ENCODE measurements at places on chromosomes 1 and 21.

GRCh38 chr1:206982216-206982615 lies 12.0 kb upstream of the FCAMR start:
- DNase-seq, result peak; percentile 22

DNA sequence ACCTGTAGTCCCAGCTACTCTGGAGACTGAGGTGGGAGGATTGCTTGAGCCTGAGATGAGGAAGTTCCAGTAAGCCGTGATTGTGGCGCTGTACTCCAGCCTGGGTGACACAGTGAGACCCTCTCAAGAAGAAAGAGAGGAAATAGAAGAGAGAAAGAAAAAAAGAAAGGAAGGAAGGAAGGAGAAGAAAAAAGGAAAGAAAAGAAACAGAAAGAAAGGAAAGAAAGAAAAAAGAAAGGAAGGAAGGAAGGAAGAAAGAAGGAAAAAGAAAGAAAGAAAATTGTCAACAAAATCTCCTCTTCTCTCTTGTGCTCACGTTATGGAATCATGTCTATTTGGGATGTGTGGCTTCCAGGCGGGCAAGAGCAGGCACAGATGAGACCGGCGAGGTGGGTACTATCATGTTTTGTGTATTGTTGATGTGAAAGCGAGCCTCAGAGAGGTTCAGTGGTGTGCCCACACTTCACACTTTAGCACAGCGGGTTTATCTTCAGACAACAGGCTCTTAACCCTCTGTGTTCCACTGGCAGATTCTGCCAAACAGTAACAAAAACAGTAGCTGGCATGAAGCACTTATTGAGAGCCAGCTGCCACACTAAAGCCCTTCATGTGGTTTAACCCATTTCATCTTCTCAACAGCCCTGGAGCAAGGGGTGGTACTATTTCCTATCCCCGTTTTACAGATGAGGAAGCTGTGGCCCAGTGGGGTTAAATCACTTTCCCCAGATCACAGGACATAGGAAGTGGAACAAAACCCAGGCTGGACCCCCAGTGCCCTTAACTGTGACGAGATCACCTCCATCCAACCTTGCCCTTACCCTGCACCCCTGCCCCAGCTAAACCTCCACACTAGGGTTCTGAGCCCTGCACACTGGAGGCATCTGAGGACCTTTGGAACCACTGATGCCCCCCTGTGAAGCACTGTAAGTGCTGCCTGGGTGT lies 94.7 kb upstream of the TARDBP start:
- no peak for DNase-seq

DNA sequence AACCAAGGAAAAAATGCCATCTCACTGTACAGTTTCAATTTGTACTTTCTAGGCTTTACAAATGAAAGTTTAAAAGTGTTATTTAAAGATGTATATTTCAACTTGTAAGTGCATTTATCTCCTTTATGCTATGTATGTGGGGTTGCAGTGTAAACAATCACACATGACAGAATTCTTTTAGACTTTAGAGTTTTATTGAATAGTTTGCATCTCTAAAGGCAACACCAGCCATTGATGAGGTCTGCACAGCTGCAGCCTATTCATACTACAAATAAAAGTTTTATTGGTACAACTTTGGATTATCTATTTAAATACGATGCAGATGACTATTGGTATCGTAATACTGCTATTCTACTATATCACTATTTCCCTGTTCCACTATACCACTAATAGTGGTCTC lies 894.4 kb upstream of the B3GALT2 start:
- DNase-seq, result no peak

DNA sequence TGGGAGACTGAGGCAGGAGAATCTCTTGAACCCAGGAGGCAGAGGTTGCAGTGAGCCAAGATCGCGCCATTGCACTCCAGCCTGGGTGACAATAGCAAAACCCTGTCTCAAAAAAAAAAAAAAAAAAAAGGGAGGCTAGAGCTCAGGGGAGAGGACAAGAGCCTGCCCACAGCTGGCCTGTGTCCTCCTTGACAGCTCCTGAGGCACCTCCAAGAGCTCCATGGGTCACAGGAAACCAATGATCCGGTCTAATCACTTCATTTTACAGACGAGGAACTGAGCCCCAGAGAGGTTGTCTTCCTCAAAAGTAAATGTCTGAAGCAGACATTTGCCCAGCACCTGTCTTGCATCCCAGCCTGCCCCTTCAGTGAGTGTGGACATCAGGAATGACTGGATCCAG lies 49.4 kb downstream of the NID1 start:
- DNase-seq, result no peak

DNA sequence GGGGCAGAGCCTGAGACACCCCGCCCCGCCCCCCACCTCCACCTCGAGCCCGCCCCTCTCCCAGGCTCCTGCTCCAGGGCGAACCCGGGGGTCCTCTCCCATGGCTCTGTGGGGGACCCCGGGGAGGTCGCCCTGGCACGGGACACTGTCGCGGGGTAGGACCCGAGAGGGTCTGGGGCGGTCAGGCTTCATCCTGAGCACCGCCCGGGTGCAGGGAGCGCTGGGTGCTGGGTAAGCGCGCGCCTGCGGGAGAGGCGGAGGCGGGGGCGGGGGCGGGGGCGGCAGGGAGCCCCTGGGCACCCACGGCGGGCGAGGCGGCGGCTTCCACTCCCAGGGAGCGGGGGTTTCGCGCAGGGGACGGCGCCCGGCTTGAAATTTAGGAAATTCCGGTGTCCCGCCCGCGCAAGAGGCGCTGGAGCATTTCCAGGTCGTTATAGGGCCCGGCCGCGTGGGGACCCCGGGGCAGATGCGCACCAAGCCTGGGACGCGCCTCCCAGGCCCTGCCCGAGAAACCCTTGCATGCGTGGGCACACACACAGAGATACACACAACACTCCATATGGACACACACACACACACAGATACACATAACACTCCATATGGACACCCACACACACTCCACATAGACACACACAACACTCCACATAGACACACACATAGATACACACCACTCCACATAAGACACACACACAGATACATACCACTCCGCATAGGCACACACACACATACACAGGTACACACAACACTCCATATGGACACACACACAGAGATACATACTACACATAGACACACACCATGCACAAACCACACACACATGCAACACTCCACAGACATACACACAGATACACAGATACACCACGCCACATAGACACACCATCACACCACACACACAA lies 48.7 kb upstream of the SLC19A1 start:
- peak; percentile 29 for DNase-seq

- DNase-seq, result no peak
These were observed 17.5 kb upstream of the TRAPPC10 start for GRCh38 chr21:43994646-43995045.
